Activated naive CD8-positive, alpha-beta T cell treated with anti-CD3 and anti-CD28 coated beads, Interleukin-2, amount 50 U/mL, for 16 hours (primary cell): ENCODE measurements at places on chromosomes 6 and 20.

DNA sequence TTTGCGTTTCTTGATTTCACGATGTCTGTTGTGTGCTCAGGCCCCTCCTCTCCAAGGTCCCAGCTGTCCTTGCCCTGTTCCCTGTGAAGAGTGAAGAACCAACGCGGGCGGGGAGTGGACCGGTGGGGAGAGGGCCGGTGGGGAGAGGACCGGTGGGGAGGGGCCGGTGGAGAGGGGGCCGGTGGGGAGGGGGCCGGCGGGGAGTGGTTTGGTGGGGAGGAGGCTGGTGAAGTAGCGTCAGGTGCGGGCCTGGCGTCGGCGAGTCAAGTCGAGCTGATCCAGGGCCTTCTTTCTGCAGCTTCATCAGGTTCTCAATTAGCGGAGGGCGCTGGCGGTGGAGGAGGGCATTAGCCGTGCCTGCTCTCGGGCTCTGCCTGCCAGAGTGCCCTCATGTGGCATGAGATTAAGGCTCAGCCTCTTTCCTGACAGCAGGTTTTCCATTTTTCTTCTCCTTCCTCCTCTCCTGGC lies 21.2 kb upstream of the BHLHE23 start:
- DNase-seq, result no peak

- no peak for DNase-seq
Observed at GRCh38 chr6:79755967-79756366, 124.8 kb downstream of the SH3BGRL2 start.

DNA sequence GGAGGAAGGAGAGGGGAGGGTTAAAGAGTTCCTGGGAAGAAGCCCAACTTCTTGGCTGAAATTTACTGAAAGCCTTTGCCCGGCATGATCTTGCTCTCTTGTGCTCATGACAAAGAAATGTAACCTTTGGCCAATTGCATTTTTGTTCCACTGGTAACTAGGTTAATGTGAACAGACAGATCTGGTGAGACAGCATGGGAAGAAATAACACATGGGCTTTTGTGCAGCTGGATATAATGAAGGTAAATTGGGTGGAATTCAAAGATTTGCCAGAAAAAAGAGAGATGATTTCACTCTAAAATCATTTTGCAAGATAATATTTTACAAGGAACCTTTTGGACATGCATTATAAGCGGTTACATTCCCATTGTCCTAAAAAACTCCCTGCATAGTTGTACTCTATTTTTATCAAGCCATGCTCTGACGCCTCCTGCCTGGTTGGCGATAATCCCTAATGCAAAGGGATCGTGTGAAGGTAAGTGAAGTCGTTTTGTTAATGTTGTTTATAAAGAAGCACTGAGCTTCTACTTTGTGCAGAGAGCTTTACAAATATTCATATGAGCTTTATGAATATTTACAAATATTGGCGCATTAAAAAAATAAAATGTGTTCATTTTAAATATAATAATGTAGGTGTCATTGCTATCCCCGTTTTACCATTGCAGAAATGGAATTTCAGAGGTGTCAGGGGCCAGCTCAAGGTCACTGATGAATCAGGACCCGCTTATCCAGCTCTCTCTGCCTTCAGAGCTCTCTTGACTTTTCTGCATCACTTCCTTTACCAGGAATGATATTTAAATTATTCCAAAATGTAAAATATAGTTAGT lies 161.3 kb upstream of the AGPAT4 start:
- DNase-seq, result no peak

DNA sequence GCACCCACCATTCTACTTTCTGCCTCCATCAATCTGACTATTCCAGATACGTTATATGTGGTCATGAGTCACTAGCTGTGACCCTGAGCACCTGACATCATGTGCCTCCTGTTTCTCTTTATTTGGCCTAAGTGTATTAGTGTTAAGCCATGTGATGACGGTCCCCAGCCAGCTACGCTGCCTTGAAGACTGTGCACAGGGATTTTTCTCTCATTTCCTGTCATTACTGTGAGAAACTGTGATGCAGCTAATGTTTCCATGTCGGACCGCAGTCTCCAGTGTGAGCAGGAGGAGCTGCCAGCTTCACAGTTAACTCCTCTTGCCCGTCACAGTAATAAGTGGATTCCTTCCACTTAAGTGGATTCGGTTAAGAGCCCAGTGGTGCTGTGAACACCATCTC lies 9.9 kb upstream of the SPATS1 start:
- no peak for DNase-seq

GRCh38 chr6:169337886-169338445 lies 84.3 kb upstream of the THBS2 start:
- no peak for DNase-seq

- DNase-seq, result no peak
Observed at GRCh38 chr6:161261816-161262215, 12.0 kb downstream of the AGPAT4 start.

DNA sequence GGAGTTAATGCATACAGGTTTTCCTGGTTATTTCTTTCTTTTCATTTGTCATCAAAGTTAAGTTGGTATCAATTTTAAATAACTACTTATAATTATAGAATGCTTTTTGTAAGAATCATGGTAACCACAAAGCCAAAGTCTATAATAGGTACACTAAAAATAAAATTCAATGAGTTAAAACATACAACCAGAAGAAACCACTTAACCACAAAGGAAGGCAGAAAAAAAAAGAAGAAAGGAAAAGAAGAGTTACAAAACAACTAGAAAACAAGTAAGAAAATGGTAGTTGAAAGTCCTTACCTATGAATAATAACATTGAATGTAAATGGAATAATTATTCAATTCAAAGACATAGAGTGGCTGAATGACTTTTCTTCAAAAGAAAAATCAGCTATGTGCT lies 45.6 kb downstream of the THBS2 start:
- DNase-seq, result no peak

DNA sequence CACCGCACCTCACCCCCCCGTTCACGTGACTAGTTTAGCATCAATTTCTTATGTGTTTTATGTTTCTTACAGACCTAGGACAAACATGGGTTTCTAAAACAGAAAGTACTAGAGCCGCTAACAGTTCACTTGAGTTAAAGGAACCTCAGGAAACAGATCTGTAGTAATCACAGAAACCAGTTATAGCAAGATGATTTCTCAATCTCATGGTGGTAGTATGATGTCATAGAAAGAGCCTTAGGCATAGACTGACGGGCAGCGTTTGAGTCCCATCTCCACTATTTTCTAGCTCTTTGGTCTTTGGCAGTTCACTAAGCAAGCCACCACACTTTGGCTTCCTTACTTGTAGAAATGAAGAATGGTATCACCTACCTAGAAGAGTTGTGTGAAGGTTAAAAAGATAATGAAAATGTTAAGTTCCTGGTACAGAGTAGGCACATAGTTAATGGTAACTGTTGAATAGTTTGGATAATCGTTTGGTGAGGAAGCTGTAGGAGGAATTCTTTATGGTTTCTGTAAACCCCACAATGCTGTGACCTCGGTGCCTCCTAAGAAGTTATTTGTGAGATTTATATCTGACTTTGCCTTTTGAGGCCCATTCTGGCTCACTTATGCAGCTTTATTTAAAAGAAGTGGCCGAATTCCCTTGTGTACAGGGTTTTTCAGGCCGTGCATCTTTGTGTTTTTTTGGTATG lies 21.3 kb downstream of the CTNNBL1 start:
- no peak for DNase-seq

- DNase-seq, result no peak
Observed at GRCh38 chr6:90066697-90067096, 172.4 kb downstream of the GJA10 start.

DNA sequence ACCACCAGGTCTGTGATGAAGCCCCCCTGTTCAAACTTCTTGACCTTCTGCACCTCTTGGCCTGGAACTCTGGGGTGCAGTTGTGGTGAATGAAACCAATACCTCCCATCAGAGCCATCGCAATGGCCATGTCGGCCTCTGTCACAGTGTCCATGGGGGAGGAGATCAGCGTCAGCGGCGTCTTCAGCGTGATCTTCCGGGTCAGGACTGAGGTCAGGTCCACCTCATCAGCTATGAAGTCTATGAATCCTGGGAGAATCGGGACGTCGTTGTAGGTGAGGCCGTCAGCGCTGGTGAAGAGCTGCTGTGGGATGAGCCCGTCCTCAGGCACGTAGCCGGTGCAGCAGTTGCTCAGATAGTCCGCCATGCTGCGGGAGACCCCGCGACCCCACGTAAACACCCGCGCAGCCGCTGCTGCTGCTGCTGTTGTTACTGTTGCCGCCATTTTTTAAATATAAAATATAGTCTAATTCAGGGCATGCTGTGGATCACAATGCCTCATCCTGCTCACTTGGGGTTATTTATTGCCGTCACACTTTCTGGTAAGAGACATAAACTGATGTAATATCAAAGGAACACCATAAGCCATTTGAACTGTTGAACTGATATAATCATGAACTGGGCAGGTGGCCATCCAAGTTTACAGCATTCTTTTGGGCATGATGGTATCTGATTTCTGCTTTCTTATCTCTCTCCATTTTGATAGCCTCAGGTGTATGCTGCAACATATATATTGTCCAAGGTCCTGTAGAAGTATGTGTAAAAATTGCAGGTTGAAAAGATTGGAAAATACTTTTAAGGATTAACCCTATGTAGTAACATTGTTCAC lies 18.7 kb upstream of the RNF144B start:
- no peak for DNase-seq

DNA sequence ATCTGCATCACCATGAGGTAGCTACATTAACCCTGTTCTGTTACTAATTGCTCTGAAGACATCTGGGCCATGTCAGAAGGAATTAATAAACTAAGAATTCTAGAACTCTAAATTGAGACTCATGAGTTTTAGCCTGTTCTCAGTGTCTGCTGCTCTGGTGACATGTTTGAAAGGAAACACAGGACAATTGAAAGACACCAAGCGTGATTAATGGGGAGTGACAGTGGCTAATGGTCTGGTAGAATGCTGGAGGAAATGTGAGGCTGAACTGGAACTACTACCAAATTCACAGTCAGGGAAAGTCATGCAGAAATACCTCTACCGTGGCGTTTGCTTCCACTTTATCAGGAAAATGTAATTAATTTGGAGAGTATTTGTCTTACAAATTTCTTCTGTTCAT lies 140.0 kb downstream of the TBC1D7 start:
- no peak for DNase-seq

- no peak for DNase-seq
Observed at GRCh38 chr6:17062871-17063440, 38.9 kb upstream of the STMND1 start.

DNA sequence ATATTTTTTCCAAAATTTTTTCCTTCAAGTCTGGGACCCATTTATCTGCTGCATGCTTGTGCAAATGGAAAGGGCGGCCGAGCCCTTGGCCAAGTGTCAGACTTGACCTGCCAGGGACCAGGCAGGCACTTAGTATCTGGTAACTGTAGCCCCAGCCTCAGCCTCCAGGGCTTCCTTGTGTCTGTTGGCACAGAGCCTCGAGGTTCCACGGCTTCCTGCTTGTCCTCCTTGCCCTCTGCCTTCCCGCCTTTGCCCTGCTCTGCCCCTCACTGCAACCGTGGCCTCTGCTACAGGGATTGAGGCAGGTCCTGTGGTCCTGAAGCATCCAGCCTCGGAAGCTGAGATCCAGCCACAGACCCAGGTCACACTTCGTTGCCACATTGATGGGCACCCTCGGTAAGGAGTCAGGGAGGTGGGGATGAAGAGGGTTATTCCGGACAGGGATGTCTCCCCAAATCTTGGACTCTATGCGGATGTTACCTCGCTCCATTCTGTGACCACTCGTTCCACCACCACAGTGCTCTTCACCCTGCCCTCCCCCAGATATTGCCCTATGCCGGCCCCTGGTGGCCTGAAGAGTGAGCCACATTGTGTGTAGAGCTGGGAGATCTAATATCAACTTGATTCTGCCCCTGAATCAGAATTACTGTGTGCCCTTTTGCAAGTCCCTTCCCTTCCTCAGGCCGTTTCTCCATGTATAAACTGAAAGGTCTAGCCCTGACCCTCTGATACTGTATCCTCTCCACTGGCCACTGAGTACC lies 41.5 kb upstream of the SRF start:
- DNase-seq, result no peak

GRCh38 chr6:68976260-68976659 lies 341.2 kb downstream of the ADGRB3 start:
- no peak for DNase-seq

GRCh38 chr20:59335377-59335776 lies 35.0 kb downstream of the EDN3 start:
- DNase-seq, result no peak

- no peak for DNase-seq
Observed at GRCh38 chr6:15131651-15132061, 114.2 kb upstream of the JARID2 start.

GRCh38 chr6:17045581-17046322 lies 56.1 kb upstream of the STMND1 start:
- no peak for DNase-seq

GRCh38 chr20:58058421-58059259 lies 169.8 kb downstream of the ANKRD60 start:
- DNase-seq, result no peak

- no peak for DNase-seq
Observed at GRCh38 chr20:48750941-48751635, 76.7 kb downstream of the PREX1 start.

GRCh38 chr6:109071125-109071917 lies 23.3 kb downstream of the SESN1 start:
- no peak for DNase-seq

DNA sequence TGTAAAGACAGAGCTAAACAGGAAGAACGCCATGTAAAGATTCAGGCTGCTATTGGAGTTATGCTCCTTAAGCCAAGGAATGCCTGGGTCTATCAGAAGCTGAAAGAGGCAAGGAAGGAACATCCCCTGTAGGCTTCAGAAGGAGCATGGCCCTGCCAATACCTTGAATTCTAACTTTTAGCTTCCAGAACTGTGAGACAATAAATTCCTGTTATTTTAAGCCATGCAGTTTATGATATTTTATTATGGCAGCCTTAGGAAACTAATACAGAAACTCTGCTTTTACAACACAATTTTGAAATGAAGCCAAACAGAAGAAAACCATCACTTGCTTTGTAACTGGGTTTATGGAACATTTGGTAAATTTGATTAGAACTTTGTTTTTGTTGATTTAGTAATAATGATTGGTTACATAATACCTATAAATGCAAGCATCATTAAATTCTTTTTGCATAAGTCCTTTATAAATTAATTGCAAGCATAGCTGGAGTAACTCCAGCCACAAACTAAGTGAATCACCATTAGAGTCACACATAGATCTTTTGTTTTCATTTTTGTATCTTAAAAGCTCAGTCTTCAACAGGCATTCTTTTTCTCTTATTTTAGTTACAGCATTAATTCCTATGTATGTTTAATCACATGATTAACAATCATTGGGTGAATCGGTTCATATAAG lies 33.5 kb upstream of the TSPYL1 start:
- no peak for DNase-seq

DNA sequence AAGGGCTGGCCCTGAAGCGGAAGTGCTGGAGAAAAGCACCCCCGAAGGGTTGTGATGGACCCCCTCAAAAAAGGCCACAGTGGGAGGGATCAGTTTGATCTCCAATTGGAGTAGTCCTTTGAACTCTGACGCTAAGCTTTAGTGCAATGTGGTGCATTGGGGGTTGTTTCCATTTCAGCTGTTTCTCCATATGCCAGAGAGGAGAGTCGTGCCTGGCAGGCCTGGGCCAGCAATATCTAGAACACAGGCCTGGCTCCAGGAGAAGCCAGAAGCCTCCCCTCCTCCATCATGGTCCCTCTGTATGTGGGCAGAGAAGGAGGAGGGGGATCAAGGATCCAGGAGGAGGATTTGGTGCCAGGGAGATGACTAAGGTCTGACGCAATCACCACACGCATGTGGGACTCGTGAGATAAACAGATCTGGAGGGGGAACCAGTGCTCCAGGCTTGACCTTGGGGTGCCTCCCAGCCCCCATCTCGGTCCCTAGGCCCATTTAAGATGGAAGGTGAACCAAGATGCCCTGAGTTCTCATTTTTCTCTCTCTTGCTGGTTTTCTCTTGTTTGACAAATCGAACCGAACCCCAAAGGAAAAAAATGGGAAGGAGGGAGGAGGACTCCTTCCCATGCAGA lies 517.4 kb upstream of the JARID2 start:
- DNase-seq, result no peak
